ENCODE measurements at places on chromosomes 2 and 18. TPM values are rescaled to one million over a fixed set of nuclear protein-coding genes. Genes with fewer than 3 reads are reported as not detected.

DNA sequence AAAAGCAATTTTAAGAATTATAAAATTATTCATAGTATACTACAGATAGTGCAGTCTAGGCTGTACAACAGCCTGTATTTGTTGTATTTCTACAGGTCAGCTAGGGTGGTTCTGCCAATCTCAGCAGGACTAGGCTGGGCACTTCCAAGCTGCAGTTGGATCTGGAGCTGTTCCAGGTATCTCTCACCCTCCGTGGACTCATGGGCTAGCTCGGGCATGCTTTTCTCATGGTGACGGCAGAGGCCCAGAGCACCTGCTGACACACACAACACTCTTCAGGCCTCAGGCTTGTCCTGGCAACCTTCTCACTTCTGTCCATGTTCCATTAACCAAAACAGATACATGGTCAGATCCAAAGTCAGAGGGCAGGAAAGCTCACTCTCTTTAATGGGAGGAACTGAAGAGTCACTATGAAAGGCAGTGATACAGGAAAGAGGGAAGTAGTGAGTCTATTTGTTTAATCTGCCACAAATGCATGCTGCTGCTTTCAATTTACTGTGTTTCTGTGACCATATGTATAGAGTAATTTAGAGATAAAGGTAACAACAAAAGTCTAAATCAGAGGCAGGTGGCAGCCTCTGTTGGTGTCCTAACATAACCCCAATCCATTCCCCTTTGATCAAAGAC, 462.4 kb upstream of the ACVR2A start:
- no peak for DNase-seq
- H3K27ac ChIP-seq = no peak overlapping the region
- H3K4me3 ChIP-seq = no peak overlapping the region
- no peaks in the 10 kb centered on the region for H3K36me3 ChIP-seq
- H3K4me1 ChIP-seq = no peaks in the 10 kb centered on the region

DNA sequence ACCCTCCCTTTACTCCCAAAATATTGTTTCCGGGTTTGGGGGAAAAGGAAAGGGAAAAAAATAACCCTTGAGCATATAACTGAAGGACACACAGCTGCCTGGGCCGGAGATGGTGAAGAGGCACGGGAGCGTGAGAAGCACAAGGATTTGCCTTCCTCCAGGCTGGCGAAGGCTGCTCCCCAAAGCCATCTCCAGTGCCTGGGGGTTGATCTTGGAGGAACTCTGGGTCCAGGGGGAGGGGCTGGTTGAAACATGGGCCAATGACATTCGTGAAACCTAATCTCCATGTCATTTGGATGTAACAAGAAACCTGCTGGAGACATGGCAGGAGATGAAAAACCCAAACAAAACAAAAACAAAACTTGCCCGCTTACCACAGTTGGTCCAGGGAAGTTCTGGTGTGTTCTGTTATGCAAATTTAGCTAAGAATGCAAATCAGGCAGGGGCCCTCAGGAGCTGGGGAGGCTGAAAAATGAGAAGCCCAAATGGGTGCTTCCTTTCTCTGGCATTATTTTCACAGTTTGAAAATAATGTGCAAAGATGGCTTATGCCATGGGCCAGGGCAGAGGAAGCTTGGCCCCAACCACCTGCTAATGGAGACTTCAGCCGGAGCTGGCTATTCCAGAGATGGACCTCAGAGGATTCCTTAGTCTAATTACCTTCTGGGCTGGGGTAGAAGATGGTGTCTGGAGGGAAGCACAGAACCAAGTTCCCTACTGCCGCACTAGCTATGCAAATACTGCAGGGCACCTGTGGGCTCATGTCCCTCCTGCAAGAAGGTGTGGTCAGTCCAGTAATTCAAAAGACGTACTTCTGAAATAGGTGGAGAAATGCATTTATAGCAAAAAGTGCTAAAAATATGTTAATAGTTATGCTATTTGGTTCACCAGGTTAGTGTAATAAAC, 180.9 kb downstream of the BCL2 start:
- H3K27me3 ChIP-seq = no peaks in the 10 kb centered on the region
- H3K4me1 ChIP-seq = peaks cover 32% of the 10 kb centered on the region
- peak overlapping the region; percentile 19 for H3K4me3 ChIP-seq
- H3K36me3 ChIP-seq = no peaks in the 10 kb centered on the region
- DNase-seq = no peak

DNA sequence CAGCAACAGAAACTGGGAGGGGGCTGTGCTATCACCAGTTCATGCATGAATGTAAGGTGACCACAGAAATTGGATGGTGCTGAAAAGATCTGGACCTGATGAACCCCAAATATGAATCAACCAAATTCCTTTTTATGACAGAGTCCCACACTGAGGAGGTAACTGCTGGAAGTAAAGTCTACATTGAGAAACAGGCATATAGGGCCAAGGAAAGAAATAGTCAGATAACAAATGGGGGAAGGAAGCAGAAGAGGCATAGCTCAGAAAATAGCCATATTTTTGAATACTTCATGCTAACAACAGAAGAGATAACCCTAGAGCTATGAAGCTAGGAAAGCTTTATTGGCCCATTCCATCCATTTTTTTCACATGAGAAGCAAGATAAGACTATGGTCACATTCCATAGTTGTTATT, 25.8 kb downstream of the ZC3H6 start:
- no peak for DNase-seq
- no peak overlapping the region for H3K4me3 ChIP-seq
- no peaks in the 10 kb centered on the region for H3K27me3 ChIP-seq
- no peak overlapping the region for H3K27ac ChIP-seq
- H3K4me1 ChIP-seq = no peaks in the 10 kb centered on the region

DNA sequence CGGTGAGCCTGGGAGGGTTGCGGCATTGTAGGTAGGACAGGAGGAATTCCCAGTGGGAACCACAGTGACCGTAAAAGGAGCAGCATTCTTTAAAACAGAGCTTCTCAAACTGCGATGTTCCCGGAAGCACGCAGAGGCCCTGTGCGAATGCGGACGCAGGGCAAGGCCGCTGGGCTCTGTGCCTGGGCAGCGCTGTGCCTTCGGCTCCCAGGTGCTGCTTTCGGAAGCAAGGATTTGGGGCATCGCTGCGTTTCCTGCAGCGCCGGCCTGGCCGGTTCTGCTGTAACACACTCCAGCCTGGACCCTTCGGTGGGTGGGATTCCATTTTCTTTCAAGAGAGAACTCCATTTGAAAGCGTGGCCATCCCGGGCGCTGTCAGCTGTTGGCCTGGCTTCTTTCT, 118.6 kb downstream of the PTGR3 start:
- no peaks in the 10 kb centered on the region for H3K36me3 ChIP-seq
- no peak for DNase-seq
- H3K27ac ChIP-seq = no peak overlapping the region
- H3K27me3 ChIP-seq = no peaks in the 10 kb centered on the region
- H3K4me3 ChIP-seq = no peak overlapping the region
- H3K4me1 ChIP-seq = no peaks in the 10 kb centered on the region

GRCh38 chr18:395456-396250, 104.8 kb downstream of the COLEC12 start:
- DNase-seq = no peak
- peaks cover 10% of the 10 kb centered on the region for H3K4me1 ChIP-seq
- H3K27me3 ChIP-seq = no peaks in the 10 kb centered on the region

DNA sequence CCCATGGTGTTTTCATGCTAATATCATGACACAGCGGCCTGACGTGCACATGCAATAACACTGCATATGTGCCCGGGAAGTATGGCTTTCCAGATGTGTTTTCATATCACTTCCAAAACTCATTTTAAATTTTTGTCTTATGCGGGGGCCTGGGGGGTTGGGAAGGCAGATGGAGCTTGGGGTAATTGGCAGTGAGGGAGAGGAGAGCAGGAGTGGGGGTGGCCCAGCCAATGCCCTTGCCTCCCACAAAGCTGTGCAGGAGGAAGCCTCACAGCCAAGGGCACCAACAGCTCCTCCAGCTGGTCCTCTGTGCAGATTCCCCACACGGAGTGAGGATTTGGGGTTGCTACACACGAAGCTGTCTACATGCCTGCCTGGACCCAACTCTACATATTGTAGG, 805.2 kb downstream of the GALR1 start:
- H3K27me3 ChIP-seq = no peaks in the 10 kb centered on the region
- no peak overlapping the region for H3K27ac ChIP-seq
- DNase-seq = no peak
- H3K4me1 ChIP-seq = no peaks in the 10 kb centered on the region

GRCh38 chr2:207993151-207993763, 32.1 kb downstream of the PLEKHM3 start:
- H3K27ac ChIP-seq = no peak overlapping the region
- DNase-seq = no peak
- no peaks in the 10 kb centered on the region for H3K27me3 ChIP-seq
- H3K4me1 ChIP-seq = peaks cover 10% of the 10 kb centered on the region
- H3K36me3 ChIP-seq = peaks cover 7% of the 10 kb centered on the region

- H3K36me3 ChIP-seq = no peaks in the 10 kb centered on the region
- H3K27ac ChIP-seq = peak overlapping the region; percentile 93
- no peaks in the 10 kb centered on the region for H3K27me3 ChIP-seq
- peak; percentile 76 for DNase-seq
- peaks cover 29% of the 10 kb centered on the region for H3K4me1 ChIP-seq
- H3K4me3 ChIP-seq = peak overlapping the region; percentile 81
Measured at GRCh38 chr2:223944166-223944702, 901 bp downstream of the WDFY1 start.

GRCh38 chr2:143675021-143675420, 545.8 kb downstream of the ARHGAP15 start:
- no peak for DNase-seq
- H3K36me3 ChIP-seq = no peaks in the 10 kb centered on the region
- no peak overlapping the region for H3K4me3 ChIP-seq
- H3K4me1 ChIP-seq = no peaks in the 10 kb centered on the region

The CNGA3 gene
- total RNA-seq = 0.17 TPM

The PSTPIP2 gene
- total RNA-seq = 9.8 TPM

The MRPL44 gene
- 18.9 TPM for total RNA-seq

DNA sequence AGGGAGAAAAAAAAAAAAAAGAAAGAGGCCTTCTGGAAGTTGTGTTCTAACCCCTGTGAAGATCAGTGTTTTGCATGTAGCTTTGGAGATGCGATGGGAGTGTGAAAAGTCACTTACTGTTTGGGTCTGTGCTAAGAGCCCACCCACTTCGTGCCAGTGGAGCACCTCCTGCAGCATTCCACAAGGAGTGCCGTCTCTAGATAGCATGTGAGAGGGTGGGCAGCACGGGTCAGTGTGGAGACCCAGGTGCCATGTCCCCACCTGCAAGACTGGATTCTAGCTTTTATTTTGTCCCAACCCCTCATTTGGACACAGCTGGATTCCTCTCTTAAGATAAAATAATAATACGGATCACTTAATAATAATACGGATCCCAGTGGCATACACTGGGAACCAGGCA, 12.5 kb upstream of the TMEM185B start:
- no peaks in the 10 kb centered on the region for H3K27me3 ChIP-seq
- no peaks in the 10 kb centered on the region for H3K36me3 ChIP-seq
- no peak overlapping the region for H3K27ac ChIP-seq
- H3K4me3 ChIP-seq = no peak overlapping the region
- DNase-seq = no peak
- peaks cover 15% of the 10 kb centered on the region for H3K4me1 ChIP-seq

GRCh38 chr18:62682371-62682770, 33.0 kb upstream of the PHLPP1 start:
- H3K4me1 ChIP-seq = no peaks in the 10 kb centered on the region
- no peaks in the 10 kb centered on the region for H3K36me3 ChIP-seq
- no peak overlapping the region for H3K27ac ChIP-seq
- no peak for DNase-seq
- H3K27me3 ChIP-seq = no peaks in the 10 kb centered on the region
- no peak overlapping the region for H3K4me3 ChIP-seq

DNA sequence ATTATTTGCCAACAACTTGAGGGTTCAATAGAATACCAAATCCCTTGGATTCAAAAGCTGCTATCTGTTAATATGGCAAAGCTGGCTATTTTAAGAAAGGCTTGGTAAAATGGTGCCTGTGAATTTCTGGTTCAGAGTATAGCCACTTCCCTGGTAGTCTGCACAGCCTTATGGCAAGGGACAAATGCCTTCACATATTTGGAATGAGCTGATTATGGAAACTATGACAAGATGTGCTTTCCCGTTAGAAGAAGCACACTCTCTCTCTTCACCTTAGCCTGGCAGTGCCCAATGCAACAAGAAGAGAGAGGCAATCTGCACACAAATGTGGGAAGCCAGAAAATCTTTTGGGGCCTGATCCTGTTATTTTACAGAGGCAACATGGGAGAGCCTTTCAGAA, 47.5 kb upstream of the MAP3K20 start:
- H3K4me1 ChIP-seq = peaks cover 9% of the 10 kb centered on the region
- H3K36me3 ChIP-seq = no peaks in the 10 kb centered on the region
- peak overlapping the region; percentile 37 for H3K27ac ChIP-seq
- no peaks in the 10 kb centered on the region for H3K27me3 ChIP-seq

DNA sequence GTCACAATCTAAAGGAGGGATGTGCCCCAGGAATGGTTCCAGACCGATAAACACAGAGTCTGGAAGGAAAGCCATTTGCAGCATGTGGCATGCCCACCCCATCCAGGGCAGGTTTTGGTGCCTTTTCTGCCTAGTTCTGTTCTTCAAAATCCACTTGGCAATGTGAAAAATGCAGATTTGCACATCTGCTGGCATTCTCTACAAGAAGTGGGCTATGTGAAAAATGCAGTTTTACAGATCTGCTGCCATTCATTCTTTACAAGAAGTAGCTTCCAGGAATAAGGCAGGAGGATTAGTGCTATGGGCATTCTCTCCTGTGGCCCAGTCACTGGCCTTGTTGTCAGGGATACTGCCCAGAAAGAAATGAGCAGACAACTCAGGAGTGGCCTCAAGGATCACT, 68.1 kb downstream of the C1D start:
- H3K27me3 ChIP-seq = no peaks in the 10 kb centered on the region
- no peaks in the 10 kb centered on the region for H3K4me1 ChIP-seq
- H3K4me3 ChIP-seq = no peak overlapping the region
- DNase-seq = no peak
- H3K27ac ChIP-seq = no peak overlapping the region

GRCh38 chr2:238855891-238856580, 8.2 kb downstream of the TWIST2 start:
- peaks cover 8% of the 10 kb centered on the region for H3K27me3 ChIP-seq
- H3K4me3 ChIP-seq = no peak overlapping the region
- H3K36me3 ChIP-seq = no peaks in the 10 kb centered on the region
- H3K4me1 ChIP-seq = no peaks in the 10 kb centered on the region
- no peak for DNase-seq
- H3K27ac ChIP-seq = no peak overlapping the region

The TDRD15 gene
- not detected for total RNA-seq

The NGEF gene
- not detected for total RNA-seq

The DDX1 gene
- 68.6 TPM for total RNA-seq

All from upper lobe of right lung (tissue), 1 donor.